Left colon (tissue), 2 donors: ENCODE measurements at places on chromosomes 7 and 10. TPM values are rescaled to one million over a fixed set of nuclear protein-coding genes. Genes with fewer than 3 reads are reported as not detected.

GRCh38 chr7:55873765-55874164, 11.2 kb upstream of the SEPTIN14 start:
- DNase-seq: no peak

GRCh38 chr7:155992107-155992506, 179.8 kb upstream of the SHH start:
- no peak for DNase-seq

- DNase-seq: no peak
Measured at GRCh38 chr10:92702301-92702916, 12.7 kb downstream of the HHEX start.

- no peak for DNase-seq
Measured at GRCh38 chr7:101993311-101993710, 175.9 kb downstream of the CUX1 start.

- no peak for DNase-seq
Measured at GRCh38 chr7:155682484-155682883, 38.0 kb downstream of the RBM33 start.

DNA sequence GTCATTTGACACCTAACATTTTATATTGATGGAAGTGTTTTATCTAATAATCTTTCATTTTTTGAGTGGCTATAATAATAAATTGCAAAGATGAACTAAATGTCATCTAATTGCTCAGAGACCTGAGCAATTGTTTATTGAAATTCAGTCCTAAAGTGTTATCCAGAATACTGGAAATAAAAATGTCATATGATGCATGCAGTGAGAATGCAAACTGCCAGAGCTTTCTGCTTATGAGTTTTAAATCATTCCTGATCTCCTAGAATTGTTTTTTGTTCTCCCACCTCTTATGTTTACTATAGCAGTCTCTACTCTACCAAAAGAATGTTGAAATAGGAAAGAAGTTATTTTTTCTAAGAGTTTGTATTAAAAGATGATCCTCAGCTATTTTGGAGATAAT, 116.7 kb downstream of the FOXP2 start:
- DNase-seq: no peak

DNA sequence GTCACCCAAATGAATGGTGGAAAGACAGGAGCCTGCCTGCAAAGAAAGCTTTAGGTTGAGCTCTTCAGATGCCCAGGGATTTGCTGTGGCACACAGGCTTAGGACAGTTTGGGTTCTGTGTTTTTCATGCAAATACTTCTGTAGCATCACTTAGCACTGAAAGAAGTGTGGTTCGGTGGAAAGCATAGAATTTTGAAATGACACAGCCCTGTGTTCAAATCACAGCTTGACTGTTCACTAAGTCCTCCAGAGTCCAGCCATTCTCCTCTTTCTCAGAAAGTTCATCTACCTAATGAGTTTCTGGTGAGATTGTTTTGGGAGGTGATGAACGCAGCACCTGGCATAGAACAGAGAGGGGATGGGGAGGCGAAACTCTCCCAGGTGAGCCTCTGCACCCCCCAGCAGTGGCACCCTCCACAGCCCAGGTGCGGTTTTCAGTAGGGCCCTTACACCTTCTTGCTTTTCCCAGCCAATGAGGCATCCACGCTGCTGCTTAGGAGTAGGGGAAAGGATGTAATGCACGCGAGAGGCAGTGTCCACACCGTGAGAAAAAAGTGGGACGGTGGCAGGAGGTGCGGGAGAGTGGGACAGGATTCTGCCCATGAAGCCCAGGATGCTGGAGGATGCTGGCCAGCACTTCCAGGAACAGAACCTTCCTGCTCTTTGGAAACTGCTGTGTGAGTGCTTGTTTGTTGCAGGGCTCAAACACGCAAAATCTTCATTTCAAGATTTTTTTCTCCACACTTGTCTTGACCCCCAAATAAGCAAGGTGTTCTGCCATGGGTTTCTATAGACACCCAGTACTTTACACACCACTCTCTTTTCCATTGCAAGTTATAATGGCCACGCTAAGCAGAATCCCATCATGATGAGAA, 11.6 kb downstream of the EN2 start:
- DNase-seq: no peak

DNA sequence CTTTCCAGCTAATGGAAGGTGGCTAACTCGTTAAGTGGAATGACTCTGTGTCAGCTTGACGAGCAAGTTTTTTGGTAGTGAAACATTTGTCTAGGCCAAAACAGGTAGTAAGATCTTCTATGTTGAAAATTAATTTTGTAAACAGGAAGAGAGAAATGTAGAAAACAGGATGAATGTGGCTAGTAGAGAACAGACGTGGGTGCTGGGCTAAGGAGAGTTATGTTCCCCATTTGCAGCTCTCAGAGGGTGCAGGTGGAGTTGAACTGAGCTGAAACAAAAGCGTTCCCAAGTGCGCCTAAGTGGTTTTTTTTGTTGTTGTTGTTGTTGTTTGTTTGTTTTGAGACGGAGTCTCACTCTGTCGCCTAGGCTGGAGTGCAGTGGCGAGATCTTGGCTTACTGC, 59.5 kb upstream of the SRPK2 start:
- no peak for DNase-seq

DNA sequence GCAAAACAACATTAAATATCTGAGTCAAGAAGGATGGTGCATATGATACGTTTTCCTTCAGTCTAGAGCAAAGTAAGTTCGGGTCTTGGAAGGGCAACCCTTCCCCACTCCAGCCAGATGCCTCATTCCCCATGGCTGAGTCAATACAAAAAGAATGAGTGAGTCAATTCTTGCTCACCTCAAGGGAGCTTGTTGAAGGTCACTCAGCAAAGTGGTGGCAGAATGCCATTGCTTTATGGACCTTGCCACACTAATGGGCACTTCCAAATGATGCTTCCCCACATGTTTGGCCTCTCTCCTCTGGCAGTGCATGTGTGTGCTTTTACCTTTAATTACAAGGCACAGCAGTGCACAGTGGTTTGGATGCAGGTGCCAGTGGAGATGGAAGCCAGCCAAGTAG, 296.5 kb downstream of the SORCS3 start:
- no peak for DNase-seq

GRCh38 chr7:96319439-96319838, 2.5 kb downstream of the SLC25A13 start:
- no peak for DNase-seq

GRCh38 chr7:100875356-100875751, 451 bp downstream of the SRRT start:
- DNase-seq: no peak

DNA sequence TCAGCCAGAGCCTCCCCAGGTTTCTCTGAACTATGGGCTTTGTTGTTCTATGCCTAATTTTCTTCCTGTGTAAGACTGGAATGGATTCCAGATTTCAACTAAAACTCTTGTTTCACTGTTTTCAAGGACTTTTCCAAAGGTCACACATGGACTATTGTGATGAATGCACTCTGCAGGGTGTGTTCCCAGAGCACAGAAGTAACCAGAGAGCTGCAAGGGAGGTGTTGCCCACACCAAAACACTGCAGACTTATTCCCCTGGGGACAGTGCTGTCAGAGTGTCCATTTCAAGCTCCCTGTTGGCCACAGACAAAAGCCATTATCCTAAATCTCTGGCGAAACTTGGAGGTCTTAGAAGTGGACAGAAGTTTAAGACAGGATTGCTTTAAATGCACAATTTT, 231.6 kb downstream of the TRIL start:
- no peak for DNase-seq

DNA sequence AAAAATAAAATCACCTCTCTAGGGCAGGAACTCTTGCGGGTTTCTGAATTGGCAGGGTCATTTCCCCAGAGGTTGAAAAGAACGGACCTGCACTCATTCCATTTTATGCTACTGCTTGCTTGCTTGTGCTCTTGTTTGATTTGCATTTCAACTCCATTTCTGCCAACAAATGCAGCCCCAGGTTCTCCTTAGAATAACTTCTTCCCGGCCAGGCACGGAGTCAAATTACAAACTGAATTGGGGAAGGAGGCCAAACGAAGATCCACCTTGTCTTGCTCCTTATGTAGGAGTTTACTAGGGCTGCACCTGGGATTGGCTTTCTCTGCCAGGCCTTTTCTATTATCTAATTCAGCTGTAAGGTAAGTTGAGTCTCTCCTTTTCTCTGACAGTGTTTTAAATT, 79.6 kb downstream of the HGF start:
- DNase-seq: no peak

DNA sequence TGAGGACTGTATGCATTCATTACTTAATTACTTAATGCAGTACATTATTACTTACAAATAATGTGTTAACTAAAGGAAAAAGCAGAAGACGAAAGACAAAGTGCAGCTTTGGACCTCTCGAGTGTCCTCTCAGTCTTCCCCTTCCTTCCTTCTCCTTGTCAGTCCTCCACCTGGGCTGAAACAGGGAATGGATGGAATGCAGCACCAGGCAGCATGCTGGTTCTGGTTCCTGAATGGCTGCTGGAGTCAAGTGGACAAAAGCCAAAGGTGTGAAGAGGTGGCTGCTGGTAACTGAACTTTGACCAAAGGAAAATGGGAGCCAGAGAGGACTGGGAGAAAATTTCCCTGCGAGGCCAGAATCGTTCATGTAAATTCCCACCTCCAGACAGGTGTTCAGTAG, 179.5 kb downstream of the GPAM start:
- no peak for DNase-seq

- no peak for DNase-seq
Measured at GRCh38 chr7:96430356-96430755, 108.5 kb upstream of the SLC25A13 start.

- DNase-seq: peak; percentile 51
Measured at GRCh38 chr7:5665094-5666025, 116.1 kb downstream of the RNF216 start.

The CYP2C19 gene
- total RNA-seq: 3.9 TPM

The XPNPEP1 gene
- total RNA-seq: 77.5 TPM

The GRID1 gene
- total RNA-seq: 1.0 TPM

The CPEB3 gene
- 6.9 TPM for total RNA-seq

The HGF gene
- total RNA-seq: 3.2 TPM

The CTNNA3 gene
- 0.21 TPM for total RNA-seq

The INMT gene
- total RNA-seq: 3.5 TPM
